Smooth muscle cell of the coronary artery (primary cell): ENCODE measurements at places on chromosomes 7 and 10. TPM values are rescaled to one million over a fixed set of nuclear protein-coding genes. Genes with fewer than 3 reads are reported as not detected.

The SMARCD3 gene
- total RNA-seq: 20.7 and 55.0 TPM in 2 replicates

The HYAL4 gene
- total RNA-seq: not detected in 2 replicates

The CYP3A4 gene
- total RNA-seq: not detected in 2 replicates

The CYP2C19 gene
- total RNA-seq: not detected in 2 replicates

The PLEKHS1 gene
- not detected in 2 replicates for total RNA-seq

The ZKSCAN1 gene
- total RNA-seq: 33.1 and 37.3 TPM in 2 replicates

The C1QL3 gene
- not detected in 2 replicates for total RNA-seq

The ECHDC3 gene
- total RNA-seq: 4.5 and 5.1 TPM in 2 replicates

The INTS15 gene
- total RNA-seq: 5.6 and 5.9 TPM in 2 replicates

The CNNM2 gene
- total RNA-seq: 14.6 and 15.3 TPM in 2 replicates

The CTAGE8 gene
- total RNA-seq: 0.12 TPM in 1 of 2 replicates, not detected in the other

The OR2A5 gene
- total RNA-seq: not detected in 2 replicates

The SPOCK2 gene
- under 0.01 and 0.12 TPM in 2 replicates for total RNA-seq

The FAM241B gene
- 0.60 TPM in 1 of 2 replicates, not detected in the other for total RNA-seq

The BMPER gene
- 56.5 and 70.4 TPM in 2 replicates for total RNA-seq

The TACR2 gene
- 0.15 and 0.35 TPM in 2 replicates for total RNA-seq

The MAGI2 gene
- total RNA-seq: 2.4 and 5.1 TPM in 2 replicates

The ANKRD2 gene
- total RNA-seq: 0.15 and 0.59 TPM in 2 replicates

The ZNF804B gene
- not detected in 2 replicates for total RNA-seq

The ANK3 gene
- 10.8 and 48.9 TPM in 2 replicates for total RNA-seq

The SPAM1 gene
- not detected in 2 replicates for total RNA-seq

The AGAP4 gene
- 2.0 and 2.5 TPM in 2 replicates for total RNA-seq

The MAD1L1 gene
- total RNA-seq: 53.6 and 59.3 TPM in 2 replicates

The CHST15 gene
- 6.8 and 13.0 TPM in 2 replicates for total RNA-seq

The UCN3 gene
- total RNA-seq: not detected in 2 replicates

The GDF2 gene
- not detected in 2 replicates for total RNA-seq

The BTBD16 gene
- under 0.01 TPM in 1 of 2 replicates, not detected in the other for total RNA-seq

The UBE2D1 gene
- 7.1 and 7.3 TPM in 2 replicates for total RNA-seq

The GPR15LG gene
- not detected in 2 replicates for total RNA-seq

The SPDYE1 gene
- total RNA-seq: not detected in 2 replicates

The NET1 gene
- total RNA-seq: 19.2 and 30.7 TPM in 2 replicates

The GPR26 gene
- total RNA-seq: not detected in 2 replicates

The IGF2BP3 gene
- total RNA-seq: 5.1 and 40.6 TPM in 2 replicates

The ORC5 gene
- total RNA-seq: 9.2 and 12.0 TPM in 2 replicates

The AGMO gene
- 0.35 TPM in 1 of 2 replicates, not detected in the other for total RNA-seq

The ANKRD30A gene
- total RNA-seq: not detected in 2 replicates

The GTF2IRD2 gene
- 2.0 and 3.6 TPM in 2 replicates for total RNA-seq

The HTR5A gene
- not detected in 2 replicates for total RNA-seq

The TACC2 gene
- 1.8 and 6.2 TPM in 2 replicates for total RNA-seq

The HOXA10 gene
- total RNA-seq: not detected in 2 replicates

The NCF1 gene
- not detected in 2 replicates for total RNA-seq

The NEUROG3 gene
- total RNA-seq: not detected in 2 replicates
